ENCODE measurements at places on chromosomes 12 and 14.

- no peak for DNase-seq
These were observed 14.0 kb upstream of the C12orf71 start for GRCh38 chr12:27096420-27096819.

GRCh38 chr14:58315606-58316005, 17.3 kb downstream of the ARID4A start:
- DNase-seq, result peak; percentile 18

- no peak for DNase-seq
These were observed 31.9 kb downstream of the FBXO34 start for GRCh38 chr14:55303125-55303499.

DNA sequence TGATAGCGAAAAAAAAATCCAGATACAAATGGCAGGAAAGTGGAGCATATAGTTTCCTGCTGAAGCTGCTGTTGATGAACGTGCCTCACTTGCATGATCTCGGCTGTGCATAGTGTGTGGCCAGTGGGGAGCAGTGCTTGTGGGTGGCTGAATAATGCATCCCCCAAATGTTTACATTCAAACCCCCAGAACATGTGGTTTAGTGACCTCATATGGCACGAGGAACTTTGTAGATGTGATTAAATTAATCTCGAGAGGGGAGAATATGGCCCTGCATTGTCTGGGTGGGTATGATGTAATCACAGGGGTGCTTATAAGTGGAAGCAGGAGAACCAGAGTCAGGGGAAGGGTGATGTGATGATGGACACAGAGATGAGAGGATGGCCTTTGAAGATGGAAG, 425.0 kb downstream of the TMEM121 start:
- DNase-seq, result no peak

DNA sequence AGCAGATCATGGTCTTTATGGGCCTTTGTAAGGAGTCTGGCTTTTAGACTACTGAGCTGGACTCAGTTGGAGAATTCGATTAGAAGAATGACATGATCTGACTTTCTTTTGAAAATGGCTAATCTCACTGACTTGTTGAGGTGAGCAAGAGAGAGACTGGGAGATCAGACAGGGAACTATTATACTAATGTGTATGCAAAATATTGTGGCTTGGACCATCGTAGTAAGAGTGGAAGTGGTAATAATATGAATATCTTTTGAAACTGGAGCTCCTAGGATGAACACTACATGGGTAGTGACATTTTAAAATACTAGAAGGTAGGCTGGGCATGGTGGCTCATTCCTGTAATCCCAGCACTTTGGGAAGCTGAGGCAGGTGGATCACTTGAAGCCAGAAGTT, 56.2 kb upstream of the CCT2 start:
- no peak for DNase-seq

- peak; percentile 1 for DNase-seq
These were observed 202.6 kb upstream of the AVPR1A start for GRCh38 chr12:63353559-63353958.

DNA sequence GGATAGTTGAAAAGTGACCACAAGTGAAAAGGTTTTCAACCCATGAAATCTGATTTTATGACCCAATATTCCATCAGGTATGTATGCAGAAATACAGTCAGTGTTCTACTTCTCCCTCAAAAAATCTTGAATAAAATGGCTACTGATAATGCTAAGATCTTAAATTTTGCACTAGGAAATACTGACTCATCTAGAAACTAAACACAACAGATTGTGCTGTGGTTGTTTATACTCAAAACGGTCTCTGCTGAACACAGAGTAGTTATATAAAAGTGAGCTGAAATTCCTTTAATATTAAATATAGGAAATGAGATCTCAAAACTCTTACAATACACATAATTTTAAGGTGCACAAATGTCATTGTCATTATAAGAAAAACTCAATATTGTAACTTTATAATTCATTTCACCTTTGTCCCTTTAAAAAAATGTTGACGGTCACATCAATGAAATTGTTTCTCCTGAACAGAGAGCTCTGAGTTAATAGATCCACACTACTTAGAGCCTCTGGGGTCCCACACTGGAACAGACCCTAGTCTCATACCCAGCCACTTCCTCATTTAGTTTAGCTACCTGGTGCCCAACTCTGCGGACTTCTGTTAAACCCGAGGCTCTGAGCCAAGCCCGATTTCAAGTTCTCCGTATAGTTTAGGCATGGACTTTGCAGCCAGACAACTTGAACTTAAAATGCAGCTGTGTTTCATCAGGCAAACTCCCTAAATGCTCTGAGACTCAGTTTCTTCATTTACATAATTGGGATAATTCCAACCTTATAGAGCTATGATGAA, 9.3 kb downstream of the COCH start:
- DNase-seq, result no peak

Measured in EH (cell line).